NB4 (cell line): ENCODE measurements at places on chromosomes 13 and 19.
A peak's percentile ranks its signal among the peaks of the same experiment; 100 is the strongest.

DNA sequence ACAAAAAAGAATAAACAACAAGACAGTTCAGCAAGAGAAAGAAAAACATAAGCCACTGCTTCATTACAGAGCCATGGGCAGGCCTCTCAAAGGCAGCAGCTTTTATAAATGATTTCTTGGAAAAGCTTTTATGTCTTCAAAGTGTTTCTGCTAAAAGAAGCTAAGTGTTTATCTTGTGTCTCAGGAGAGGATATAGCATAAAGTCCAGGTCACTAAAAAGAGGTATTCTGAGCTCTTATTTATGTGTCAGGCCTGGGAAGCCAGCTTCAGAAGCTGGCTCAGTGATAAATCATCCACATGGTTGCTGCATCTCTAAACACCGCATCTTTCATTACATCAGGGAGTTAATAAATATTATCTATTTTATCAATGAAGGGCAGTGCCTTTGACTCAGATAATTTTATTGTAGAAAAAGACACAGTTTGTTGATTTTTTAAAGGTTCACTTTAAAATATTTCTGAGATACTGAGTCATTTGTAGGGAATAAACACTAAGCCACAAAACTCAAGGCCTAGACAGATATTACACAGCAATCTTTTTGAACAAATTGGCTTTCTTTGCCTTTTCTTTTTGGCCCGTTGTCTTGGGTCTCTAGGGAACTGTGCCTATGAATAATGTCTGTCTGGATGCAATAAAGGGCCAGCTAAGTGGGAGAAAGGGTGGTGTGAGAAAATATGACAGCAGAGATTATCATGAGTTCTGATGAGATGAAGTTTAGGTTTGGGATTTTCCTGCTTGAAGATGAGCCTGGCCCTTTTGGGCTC is 1086.6 kb downstream of the UQCRFS1 start:
- no peak for DNase-seq

- DNase-seq = no peak
Measured at GRCh38 chr19:38445362-38445761, 11.9 kb downstream of the RYR1 start.

DNA sequence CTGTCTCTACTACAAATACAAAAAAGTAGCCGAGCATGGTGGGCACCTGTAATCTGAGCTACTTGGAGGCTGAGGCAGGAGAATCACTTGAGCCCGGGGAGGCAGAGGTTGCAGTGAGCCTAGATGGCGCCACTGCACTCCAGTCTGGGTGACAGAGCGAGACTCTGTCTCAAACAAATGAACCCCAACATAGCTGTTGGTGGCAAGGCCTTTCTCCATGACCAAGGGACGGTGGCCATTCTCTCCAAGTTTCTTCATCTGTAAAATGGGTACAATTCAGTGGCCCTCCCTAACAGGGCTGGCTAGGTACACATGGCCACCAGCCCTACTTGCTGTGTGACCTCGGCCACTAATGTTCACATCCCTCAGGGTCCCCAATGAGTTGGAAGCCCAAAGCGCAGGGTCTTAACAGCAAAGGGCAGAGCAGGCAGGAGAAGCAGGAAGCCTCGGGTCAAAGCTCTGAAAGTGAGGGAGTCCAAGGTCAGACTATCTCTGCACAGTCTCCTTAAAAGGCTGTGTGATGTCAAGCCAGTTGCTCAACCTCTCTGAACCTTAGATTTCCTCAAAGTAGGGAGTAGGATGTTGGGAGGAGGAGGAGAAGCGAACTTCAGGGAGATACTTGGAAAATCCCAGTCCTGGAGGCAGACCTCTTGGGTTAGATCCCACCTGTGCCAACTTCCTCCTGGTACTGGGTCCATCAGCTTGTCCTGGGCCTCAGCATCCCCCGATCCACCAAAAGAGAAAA is 2.7 kb downstream of the JUND start:
- peak; percentile 45 for DNase-seq

GRCh38 chr13:57631596-57632275 is at the start of gene PCDH17:
PCDH17 (plus strand) TSS chr13:57631744; CDS start chr13:57632547, 803 bp downstream.
- no peak for DNase-seq

DNA sequence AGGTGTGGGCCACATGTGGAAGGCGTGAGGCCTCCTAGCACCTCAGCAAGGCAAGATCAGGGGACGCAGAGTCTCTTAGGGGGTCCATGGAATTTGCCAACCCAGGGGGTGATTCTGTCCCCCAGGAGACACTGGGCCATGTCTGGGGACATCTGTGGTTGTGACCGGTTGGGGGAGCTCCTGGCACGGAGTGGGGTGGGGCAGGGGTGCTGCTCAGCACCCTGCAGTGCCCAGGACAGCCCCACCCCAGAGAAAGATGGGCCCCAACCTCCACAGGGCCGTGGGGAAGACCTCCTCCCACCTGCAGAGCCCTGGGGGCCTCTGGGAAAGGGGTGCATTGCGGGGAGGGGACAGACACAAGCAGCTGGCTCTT is 4.0 kb downstream of the MKNK2 start:
- DNase-seq = no peak

GRCh38 chr13:21333186-21333585 is 125.9 kb downstream of the ZDHHC20 start:
- DNase-seq = no peak

GRCh38 chr19:8389891-8390616 is at the start of gene RAB11B:
RAB11B (plus strand) TSS chr19:8390360; CDS start chr19:8390417, 57 bp downstream.
- DNase-seq = no peak

- DNase-seq = peak; percentile 47
Measured at GRCh38 chr13:50509771-50510441, 333.6 kb downstream of the DLEU7 start.

DNA sequence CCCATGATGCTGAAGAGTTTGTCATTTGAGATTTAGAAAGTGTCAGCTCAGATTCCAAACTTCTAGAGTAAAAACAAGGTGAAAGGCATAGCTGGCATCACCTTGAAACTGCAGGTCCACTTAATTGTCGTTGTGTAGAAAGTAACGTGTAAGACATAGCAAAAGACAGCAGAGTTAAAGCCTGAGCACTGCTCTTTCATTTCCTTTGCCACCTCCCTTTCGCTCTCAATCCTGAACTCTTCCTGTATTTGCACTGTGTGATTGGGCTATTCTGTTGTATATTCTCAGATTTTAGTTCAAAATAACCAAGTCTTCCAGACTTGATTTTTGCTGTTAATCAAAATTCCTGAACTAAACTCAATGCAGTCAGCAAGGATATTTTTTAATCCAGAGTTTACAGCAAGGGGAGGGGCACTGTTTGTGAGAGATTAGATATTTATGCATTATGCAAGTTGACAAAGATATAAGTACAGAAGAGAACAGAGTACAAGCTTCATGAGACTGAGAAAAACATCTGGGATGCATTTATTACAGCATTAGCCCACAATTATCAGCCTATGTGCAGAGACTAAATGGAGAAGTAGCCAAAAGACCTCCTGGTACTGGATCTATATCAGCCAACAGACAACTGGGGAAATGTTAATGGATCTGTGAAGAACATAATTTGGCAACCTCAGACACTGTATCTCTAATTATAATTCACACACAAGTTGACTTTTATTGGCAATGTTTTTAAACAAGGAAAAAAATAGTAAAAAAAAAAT is 328.6 kb downstream of the SUCLA2 start:
- DNase-seq = no peak

- no peak for DNase-seq
Measured at GRCh38 chr13:79549355-79550106, 68.6 kb downstream of the NDFIP2 start.

- peak; percentile 84 for DNase-seq
Measured at GRCh38 chr13:35356572-35356971, 119.9 kb downstream of the MAB21L1 start.

- peak; percentile 65 for DNase-seq
Measured at GRCh38 chr19:11737964-11738745, 591 bp downstream of the ZNF823 start.

DNA sequence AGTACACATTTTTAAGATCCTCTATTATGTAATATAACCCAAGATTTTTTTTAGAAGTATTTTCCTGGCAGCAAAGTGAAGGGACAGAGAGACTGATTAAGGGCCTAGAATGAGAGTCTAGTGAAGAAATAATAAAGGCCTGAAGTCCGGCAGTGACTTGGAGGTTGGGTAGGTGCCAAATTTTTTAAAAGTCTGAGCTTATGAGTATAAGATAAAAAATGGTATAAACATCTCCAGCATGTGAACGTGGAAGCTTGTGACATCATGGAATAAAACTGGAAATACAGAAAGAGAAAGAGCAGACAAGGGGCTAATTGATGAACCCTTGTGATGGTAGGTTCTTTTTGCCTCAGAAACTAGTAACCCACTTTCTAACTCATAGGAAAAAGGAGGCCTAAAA is 174.6 kb downstream of the SUCLA2 start:
- no peak for DNase-seq

DNA sequence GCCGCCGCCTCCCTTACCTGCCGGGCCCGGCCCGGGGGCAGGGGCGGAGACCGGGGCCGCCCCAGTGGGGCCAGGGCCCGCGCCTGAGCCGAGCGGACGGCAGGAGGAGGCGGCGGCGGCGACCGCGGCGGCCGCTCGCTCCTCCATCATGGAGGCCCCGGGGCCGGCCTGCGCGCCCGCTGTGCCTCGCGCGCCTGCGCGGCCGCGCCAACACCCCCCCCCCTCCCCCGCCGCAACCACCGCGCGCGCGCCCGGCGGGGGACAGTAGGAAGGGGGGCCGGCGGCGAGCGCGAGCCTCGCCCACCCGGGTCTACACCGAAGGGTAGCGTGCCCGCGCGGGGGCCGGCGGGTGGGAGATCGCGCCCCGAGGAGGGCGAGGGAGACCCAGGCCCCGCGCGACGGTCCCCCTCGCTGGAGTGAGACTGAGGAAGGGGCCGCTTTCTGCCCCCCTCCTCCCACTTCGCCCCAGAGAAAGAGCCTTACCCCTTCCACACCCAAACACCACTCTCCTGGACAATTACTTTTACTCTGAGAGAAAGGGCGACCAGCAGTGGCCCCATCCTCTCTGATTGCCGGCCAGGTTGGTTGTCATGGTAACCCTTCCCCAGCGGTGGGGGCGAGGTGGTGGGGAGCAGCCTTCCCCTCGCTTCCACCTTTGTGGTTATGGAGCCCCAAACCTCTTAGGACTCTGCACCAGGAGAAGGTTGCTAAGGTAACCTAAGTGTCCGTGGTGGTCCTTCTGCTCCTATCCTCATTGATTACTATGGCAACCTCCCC is at the start of gene STRN4:
Gene STRN4, minus strand, starts transcription at position 170 of the 777 bp plus-strand sequence. Its CDS starts 20 bp downstream, at position 150.
- peak; percentile 83 for DNase-seq

DNA sequence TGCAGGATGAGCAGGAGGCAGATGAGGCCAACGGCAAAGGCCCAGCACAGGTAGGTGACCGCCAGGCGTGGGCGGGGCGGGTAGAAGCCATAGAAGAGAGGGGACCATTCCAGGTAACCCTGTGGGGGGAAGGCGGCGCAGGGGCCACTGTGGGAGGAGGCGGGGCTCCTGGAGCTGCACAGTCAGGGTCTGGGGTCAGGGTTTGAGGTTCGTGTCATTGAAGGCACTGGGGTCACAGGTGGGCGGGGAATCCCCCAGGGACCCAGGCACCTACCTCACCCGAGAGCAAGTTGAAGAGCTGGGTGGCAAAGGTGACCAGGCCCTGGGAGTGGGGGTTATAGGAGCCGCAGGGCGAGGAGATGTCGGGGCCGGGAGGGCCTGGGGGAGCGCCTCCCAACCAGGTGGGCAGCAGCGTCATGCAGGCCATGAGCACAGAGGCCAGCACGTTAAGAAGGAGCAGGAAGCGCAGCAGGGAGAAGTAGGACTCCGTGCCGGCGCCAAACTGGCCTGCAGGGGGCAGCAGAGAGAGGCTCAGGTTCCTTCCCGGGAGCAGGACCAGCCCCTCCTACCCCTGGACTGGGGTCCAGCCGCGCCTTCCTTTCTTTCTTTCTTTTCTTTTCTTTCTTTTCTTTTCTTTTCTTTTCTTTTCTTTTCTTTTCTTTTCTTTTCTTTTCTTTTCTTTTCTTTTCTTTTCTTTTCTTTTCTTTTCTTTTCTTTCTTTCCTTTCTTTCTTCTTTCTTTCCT is 4.6 kb downstream of the TMC4 start:
- peak; percentile 83 for DNase-seq

DNA sequence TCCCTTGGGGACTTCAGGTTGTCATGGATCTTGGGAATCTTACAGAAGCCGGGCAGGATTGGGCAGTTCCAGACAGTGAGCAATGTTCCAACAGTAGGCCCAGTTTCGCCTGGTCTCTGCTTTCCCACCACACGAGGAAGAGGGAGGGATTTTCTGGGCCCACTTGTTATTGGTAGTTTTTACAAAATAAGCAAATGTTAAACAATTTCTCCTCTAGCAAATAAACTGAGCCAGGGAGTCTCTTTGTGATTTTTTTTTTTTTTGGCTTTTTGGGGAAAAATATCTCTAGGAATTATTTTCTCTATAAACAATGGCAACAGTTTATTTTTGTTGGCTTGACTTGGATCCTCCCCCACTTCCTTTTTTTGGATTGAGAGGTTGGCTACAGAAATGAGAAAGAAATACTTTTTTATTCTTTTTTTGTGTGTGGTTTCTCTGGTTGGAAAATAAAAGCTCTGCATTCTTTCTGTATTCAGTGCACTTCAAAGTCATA is 89.3 kb downstream of the TM9SF2 start:
- no peak for DNase-seq

GRCh38 chr19:15866636-15867035 is 31.2 kb downstream of the CYP4F2 start:
- DNase-seq = peak; percentile 33

GRCh38 chr19:2474232-2475017 is 1.5 kb upstream of the GADD45B start:
- peak; percentile 89 for DNase-seq

GRCh38 chr13:99307648-99308339 is 595 bp upstream of the GPR183 start:
- peak; percentile 68 for DNase-seq

DNA sequence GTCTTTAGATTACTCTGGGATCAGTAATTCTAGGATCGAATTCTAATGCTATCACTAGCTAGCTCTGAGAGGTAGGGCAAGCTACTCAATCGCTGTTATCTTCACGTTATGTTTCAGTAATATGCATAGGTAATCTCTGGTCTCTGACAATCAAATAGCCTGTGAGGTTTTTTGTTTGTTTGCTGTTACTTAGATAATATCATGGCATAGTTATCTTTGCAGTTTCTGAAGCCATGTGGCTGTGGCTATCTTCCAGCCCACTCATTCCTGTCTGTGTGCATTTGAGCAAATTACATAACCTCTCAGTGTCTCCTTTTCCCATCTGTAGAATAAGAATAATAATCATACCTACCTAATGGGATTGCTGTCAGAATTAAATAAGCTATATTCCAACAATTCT is 330.2 kb downstream of the PCDH9 start:
- DNase-seq = no peak
